AG09319 (cell line): ENCODE measurements at places on chromosomes 5 and 9.
A peak's percentile ranks its signal among the peaks of the same experiment; 100 is the strongest.

DNA sequence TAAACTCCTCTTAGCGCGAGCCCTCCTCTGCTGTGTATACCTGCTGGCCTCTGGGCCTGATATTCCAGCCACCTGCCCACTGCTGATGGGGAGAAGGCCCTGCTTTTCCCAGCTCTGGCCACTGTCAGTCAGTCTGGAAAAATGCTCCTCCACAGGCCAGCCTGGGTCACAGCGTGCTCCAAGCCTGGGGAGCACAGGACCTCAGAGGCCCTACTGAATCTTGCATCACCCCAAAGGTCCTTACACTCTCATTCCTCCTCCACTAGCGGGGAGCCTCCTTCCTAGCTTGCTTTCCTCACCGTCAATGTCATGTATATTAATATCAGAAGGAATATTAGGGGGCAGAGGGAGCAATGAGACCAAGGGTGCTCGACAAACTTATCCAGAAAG is 73.7 kb downstream of the SHB start:
- DNase-seq = no peak

- DNase-seq = no peak
Measured at GRCh38 chr5:67010684-67011409, 185.8 kb downstream of the CD180 start.

GRCh38 chr9:91265514-91265913 is 96.2 kb downstream of the AUH start:
- DNase-seq = no peak

- DNase-seq = no peak
Measured at GRCh38 chr9:137163805-137164204, 6.0 kb downstream of the LRRC26 start.

DNA sequence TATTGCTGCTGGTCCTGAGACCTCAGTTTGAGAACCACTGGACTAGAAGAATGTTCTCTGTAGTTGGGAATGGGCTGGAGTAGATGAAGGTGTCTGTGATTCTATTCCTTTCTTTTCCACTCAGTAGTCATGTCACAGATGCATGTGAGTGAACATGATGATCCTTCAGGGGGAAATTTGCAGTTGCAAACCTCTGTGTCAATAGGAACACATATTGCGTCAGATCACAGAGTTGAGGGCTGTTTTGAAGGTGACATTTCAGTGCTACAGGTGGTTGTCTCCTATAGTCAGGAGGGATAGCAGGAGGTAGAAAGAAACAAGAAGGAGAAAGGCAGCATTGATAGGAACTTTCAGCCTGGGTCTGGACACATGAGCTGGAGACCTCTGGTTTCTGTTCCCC is 239.3 kb downstream of the ARHGEF28 start:
- no peak for DNase-seq

DNA sequence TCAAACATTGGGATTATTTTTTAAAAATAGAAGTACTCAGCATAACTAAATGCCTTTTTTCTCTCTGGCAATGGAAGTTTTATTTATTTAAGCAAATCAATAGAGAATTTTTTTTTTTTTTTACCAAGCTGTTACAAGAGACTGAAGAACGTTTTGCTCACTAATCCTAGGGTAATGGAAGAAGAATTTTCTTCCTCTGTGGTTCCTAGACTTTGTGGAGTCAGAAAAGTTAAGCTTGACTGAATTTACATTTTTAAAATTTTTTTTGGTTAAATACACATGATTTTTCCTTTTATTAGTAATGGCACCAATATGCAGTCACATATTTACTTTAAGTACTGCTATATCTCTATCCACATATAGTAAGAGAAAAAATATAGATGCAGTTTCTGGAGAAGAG is 189.8 kb downstream of the PCSK1 start:
- DNase-seq = peak; percentile 49

DNA sequence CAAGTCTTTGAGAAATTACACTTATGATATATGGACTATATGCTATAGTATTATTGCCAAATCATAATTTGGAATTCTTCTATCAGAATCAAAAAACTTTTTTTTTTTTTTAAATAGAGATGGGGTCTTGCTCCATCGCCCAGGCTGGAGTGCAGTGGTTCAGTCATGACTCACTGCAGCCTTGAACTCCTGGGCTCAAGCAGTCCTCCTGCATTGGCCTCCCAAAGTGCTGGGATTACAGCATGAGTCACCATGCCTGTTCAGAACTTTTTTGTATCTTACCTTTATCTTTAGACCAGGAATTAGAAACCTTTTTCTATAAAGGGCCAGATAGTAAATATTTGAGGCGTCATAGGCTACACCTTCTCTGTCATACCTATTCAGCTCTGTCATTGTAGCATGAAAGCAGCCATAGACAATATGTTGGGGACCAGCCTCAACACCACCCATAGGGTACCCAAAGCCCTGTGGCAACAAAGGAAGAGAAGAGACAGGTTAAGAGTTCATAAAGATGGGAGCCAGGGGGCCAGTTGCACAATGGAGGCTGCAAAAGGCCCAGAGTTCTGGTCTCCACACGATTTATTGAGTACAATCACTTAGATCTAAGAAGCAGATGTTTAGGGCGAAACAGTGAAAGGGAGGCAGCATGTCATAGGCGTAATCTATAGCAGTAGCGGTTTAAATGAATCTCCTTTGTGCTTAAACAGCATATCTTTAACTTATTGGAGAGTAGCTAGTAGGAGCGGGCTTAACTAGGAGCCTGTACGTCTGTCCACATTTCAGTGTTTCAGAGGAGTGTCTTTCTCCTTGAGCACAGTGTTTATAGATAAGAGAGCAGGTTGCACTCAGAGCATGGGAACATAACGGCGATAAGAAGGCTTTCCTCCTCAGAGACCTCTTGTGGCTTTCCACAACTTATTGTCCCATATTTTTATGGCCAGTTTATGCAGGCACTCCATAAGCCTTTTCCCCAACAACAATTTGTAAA is 12.5 kb downstream of the ECM2 start:
- no peak for DNase-seq

GRCh38 chr5:126927429-126927828 is 102.9 kb downstream of the MARCHF3 start:
- DNase-seq = no peak

GRCh38 chr5:107542428-107542827 is 128.3 kb downstream of the EFNA5 start:
- peak; percentile 60 for DNase-seq

DNA sequence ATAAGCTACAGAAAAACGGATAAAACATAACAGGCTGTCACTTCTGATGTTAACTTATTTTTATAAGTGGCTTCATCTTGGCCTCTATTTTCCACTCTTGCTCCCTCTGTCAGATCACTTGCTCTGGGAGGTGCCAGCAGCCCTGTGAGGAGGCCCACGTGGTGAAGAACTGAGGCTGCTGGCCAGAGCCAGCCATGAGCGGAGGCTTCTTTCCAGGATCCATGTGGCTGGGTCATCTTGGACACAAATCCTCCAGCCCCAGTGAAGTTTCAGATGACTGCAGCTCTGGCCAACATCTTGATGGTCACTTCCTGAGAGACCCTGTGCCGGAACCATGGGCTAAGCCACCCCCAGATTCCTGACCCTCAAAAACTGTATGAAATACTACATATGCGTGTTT is 7.5 kb upstream of the CMBL start:
- no peak for DNase-seq

- DNase-seq = no peak
Measured at GRCh38 chr5:159469496-159470372, 139.4 kb upstream of the IL12B start.

DNA sequence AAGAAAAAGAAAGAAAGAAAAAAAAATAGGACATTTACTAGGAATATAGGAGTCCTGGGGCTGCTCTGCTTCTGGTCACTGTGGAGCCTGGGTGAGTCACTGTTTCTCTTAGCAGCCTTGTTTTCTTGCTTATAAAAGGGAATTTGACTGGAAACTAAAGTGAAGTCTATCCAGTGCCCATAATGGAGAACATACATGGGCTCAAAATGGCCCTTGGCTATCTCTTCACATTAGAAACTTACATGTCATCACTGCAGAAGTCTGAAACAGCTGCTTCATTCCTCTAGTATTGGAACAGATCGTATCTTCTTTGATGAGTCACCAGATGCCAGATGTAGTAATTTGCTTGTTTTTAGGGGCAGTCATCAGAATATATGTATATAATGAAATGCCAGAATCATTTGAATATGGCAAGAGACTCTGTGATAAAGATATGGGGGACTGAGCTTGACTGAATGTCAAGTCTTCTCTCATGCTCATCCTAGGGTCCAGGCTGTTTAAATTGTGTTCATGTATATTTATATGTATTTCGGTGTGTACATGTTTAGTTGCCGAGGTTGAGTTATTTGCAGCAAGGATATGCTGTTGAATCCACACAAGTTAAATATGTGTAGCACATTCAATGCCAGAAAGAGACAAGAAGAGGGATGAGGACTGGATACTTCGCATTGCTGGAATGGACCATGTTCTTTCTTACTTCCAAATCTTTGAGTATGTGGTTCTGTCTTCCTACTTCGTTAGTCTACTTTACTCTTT is 56.7 kb downstream of the SGCD start:
- peak; percentile 48 for DNase-seq

DNA sequence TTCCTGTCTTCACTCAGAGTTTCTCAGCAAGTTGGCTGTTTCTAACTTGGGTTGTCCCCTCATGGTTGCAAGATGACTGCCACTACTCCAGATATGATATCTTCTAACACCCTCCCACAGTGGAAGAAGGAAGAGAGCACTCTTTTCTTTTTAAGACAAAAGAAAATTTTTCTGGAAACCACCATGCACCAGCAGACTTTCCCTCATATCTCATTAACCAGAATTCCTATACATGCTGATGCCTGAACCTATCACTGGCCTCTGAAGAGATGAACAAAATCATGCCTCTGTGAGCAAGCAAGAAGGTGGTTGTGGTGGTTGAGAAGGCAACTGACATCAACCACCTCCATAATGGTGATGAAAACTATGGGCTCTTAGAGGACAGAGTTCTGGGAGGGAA is 56.8 kb downstream of the FEM1C start:
- no peak for DNase-seq

- DNase-seq = no peak
Measured at GRCh38 chr9:77011973-77012821, 7.3 kb upstream of the FOXB2 start.

GRCh38 chr5:51159164-51159563 is 224.1 kb upstream of the ISL1 start:
- no peak for DNase-seq

DNA sequence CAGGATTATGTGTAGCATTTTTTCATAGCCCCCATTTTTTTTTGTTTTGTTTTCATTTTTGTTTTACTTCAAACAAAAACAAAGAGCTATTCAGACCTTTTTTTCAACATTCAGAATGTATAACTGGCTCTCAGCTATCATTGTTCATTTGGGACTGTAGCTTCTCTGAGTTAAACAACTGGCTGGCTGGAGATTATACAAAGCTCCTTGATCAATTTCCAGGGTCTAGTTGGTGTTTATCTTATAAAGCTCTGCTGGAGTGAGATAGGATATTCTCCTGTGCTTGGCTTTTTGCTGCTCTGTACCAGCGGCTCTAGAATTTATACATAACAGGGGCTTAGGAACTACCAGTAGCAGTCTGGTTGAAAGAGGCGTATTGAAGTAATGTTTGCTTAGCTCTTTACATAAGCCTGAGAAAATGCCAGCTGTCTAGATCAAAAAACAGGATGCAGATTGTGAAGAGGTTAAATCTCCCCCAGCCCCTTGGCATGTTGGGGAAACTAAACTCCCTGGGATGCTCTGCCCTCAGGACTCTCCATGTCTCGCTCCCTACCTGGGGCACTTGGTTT is 15.2 kb downstream of the GARNL3 start:
- no peak for DNase-seq

GRCh38 chr9:125479846-125480615 is 218.4 kb downstream of the GAPVD1 start:
- DNase-seq = no peak

GRCh38 chr9:75993434-75993833 is 103.0 kb downstream of the PCSK5 start:
- no peak for DNase-seq

- DNase-seq = peak; percentile 62
Measured at GRCh38 chr9:128127568-128127989, at the start of gene PTGES2. Gene PTGES2, minus strand, starts transcription at chr9:128127729. Its CDS starts 12 bp downstream, at chr9:128127717.

- no peak for DNase-seq
Measured at GRCh38 chr9:134390537-134390936, 64.3 kb downstream of the RXRA start.

DNA sequence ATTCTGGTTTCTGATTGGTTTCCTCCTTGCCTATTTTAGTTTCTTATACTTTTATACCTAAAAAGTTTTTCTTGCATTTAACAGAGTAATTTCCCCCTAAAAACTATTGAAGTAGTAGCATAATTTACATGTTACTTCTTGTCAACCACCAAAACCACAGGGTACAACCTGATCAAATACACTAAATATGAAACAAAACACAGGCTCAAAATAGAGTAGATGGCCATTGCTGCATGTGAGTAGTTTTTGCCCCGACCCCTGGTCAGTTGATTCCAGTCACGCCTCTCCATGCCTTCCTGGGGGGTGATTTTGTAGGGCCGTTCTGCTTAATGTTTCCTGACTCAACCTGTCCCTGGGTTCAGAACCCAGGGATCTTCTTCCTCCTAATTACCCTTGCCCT is 101.8 kb downstream of the TLE4 start:
- DNase-seq = no peak

DNA sequence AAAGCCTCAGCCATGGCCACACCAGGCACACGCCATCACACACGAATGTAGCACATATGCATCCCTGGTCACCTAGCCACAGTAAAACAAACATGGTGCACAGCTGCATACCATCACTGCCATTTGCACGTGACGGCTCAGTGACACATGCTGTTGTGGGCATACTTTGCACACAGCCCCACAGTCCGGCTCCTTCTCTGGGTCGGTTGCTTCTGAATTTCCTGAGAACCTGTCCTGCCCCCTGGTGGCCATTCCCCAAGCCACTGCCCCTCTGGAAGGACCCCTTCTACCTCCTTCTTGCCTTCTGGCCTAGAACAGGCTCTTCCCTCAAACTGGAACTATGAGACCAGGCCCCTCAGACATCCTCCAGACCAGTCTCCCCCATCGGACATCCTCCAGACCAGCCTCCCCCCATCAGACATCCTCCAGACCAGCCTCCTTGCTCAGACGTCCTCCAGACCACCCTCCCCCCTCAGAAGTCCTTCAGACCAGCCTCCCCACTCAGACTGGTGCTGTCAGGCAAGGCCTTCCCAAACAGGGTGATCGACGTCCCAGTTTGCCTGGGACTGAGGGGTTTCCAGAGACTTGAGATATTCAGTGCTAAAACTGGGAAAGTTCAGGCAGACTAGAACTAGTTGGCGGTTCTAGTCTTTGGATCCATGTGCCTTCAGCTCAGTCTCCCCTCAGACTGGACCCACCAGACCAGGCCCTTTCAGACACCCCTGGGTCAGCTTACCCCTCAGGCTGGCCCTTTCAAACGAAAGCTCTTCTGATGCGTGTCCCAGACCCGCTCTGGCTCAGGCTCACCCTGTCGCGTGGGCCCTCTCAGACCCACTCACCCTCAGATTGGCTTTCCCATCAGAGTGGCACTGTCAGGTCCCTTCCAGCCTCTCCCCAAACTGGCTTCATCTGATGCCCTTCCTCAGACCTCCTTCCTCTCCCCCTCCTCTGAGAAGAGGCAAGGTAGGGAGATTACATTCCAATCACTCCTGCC is 24.3 kb upstream of the ENHO start:
- DNase-seq = no peak
